Foreskin melanocyte (primary cell): ENCODE measurements at places on chromosomes 16 and 17.

GRCh38 chr17:72978593-72979218 lies 113.8 kb downstream of the SLC39A11 start:
- no peak for DNase-seq

- peak; percentile 91 for DNase-seq
These were observed 941 bp upstream of the FBXL20 start for GRCh38 chr17:39402244-39402889.

DNA sequence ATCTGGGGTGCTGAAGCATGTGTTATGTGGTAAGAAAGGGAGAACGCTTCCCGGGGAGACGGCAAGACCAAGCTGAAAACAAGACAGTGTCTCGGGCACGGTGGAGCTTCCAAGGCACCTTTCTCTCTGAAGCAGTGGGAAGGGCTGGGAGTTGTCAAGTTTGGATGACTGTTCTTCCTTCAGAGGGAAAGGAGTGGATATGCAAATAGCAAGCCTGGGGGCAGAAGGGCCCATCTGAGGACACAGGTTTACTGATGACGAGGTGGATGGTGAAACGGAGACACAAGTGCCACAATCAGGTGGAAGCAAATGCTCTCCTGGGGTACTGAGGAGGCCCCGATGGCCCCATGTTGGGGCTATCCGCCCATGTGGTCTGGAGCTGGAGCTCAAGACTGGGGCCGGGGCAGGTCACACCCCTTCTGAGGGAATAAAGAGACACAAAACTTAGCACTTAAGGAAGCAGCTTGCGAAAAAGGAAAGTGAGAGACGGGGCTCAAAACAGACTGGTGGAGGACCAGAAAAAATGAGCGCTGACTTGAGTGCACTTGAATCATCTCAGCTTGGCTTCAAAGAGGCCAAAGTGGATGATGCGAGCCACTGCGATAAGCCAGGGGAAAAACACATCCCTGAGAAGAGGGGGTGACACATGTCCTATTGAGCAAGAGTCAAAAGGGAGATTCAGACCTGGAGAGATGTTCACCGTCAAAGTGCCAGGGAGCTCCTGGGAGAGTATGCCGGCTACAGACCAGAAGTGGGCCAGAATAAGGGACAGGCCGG lies 34.8 kb upstream of the MTSS2 start:
- no peak for DNase-seq

DNA sequence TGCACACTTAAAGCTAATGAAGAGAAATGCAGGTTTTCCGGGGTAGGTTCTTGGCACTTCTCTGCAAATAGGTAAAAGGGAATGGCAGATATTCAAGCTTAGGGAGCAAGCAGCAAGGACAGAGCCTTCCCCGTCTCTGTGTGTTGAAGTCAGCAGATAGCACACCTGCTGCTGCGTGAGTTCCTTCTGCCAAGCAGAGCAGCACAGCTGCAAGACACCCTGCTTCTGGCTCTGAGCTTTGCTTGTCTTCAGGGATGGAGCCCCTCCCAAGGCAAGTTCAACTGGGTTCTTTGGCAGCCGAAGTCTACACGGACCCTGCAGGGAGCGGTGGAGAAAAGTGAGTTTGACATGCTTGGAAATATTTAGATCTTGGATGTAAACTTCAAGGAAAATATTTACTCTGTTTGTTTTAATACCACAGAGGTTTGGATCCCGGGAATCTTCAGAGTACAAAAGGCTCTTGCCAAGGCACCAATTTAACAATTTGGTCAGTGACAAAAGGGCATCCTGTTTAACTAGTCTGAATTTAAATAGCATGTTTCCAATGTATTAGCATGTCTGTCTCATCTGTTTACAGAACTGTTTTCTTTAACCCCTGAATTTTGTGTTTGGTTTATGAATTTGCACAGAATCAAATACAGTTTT lies 113.4 kb upstream of the KCNJ16 start:
- no peak for DNase-seq

GRCh38 chr16:47983999-47984580 lies 171.7 kb downstream of the ABCC12 start:
- no peak for DNase-seq

DNA sequence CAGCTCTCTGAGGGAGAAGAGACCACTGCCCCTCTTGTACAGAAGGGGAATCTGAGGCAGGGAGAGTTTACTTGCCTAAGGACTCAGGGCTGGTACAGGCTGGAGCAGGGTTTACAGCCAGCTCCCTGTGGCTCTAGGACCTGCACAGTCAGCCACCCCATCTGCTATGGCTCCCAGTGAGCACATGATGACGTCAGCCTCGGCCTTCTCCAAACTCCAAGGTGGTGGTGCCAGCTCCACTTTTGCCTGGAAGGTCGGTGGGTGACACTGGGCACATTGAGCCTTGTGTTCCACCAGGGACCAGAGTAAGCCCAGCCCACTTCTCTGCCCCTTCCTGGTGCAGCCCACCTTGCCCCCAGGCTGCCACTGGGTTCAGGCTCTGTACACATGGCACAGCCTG lies 202.2 kb downstream of the ENGASE start:
- no peak for DNase-seq

GRCh38 chr16:6771956-6772355 lies 560.7 kb upstream of the RBFOX1 start:
- DNase-seq: no peak

DNA sequence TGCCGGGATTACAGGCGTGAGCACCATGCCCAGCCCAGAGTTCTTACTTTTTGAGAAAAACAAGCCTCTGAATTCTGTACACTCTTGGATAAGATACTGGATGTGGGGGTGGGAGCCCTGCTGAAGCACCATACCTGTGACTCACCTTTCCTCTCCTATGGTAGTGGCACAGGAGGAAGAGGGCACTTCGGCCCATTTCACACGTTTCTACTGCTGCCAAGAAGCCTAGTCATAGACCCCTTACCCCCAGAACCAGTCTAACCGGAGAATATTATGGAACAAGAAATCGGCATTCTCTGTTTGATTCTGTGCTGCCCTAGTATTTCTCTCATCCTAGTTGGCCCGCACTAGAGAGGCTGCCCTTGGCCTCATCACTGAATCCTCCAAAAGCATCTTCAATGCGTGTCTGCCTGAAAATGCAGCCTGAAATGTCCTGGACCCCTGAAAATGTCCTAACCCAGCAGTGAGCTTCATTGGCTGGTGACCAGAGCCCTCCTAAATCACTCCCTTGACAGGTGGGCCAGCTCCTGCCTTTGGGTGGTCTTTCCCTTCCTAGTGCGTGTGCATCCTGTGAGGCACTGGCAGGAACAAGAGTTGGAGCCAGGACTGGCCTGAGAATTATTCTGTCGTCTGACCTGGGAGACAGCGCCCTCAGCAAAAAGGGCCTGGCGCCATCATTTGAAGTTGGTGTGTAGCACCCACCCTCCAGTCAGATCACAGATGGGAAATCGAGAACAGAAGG lies 37.9 kb downstream of the NDEL1 start:
- DNase-seq: no peak

DNA sequence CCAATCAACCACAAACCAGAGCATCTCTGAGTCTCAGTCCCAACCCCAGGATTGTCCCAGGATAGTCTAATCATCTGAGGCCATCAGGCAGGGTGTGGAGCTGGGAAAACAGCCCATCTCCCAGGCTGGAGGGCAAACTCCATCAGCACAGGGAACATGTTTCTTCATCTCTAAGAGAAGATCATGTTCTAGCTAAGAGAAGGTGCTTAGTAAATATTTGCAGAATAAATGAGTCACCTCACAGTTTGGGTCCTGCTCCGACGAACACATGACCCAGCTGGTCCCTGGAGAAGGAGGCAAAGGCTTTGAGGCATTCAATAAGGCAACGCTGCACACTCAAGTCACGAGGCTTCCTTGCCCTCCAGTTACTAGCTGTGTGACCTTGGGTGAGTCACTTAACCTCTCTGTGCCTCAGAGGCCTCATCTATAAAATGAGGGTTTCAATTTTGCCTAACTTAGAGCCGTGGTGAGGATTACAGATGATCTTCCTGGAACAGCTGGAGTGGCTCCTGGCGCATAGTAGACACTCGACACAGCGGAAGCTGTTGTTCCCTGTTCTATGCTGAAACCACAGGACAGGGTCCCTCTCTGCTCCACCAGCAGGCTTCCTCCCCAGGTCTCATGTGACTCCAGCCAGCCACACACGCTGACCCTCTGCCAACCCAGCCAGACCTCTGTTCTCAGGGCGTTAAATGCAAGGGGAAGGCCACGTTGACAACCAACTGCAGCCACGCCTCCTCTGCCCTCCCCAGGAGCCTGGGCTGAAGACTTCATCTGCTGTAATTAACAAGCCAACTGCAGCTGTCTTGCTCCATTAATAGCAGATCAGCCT lies 10.3 kb upstream of the RPL38 start:
- no peak for DNase-seq

- DNase-seq: no peak
These were observed 8.7 kb downstream of the CAMTA2 start for GRCh38 chr17:4978726-4979125.

- DNase-seq: no peak
These were observed 1.6 kb downstream of the MYL4 start for GRCh38 chr17:47210779-47211178.

DNA sequence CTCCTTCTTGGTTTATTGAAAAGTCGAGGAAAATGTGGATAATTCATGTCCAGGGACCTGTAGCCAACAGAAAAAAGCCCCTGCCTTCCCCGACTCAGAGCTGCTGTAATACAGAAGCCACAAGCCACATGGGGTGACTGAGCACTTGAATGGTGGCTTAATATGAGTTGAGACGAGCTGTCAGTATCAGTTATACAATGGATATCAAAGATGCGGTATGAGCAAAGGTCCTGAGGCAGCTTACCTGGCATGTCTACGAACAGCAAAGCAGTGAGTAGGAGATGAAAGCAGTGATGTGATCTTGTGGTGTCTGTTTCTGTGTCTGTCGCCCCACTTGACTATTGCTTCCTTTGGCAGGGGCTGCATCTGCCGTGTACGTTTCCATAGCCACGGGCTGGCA lies 12.2 kb upstream of the RMI2 start:
- DNase-seq: no peak

DNA sequence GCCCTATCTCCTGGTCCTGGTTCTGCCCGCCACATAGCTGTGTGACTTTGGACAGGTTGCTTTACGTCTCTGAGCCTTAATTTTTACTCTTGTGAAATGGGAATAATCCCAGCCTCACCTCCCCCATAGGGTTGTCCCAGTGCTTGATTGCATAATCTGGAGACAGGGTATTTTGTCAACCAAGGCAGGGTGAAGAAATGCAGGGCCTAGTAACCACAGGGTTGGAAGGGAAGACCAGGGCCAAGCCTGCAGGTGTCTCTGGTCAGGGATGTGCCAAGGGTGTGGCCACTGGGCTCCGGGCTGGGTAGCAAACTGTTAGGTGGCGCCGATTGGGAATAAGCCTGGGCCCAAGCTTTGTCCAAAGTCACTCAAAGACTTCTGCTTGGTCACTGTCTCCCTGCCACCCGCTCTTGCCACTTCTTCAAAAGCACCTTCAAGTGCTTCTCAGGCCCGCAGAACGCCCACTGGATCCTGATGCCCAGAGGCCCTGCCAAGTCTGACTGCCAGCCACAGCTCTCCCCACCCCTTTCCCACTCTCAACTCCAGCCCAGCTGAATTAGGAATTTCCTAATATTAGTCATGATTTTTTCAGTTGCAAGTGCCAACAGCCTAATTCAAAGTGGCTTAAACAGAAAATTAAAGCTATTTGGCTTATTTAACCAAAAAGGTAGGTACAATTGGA lies 20.6 kb upstream of the COL1A1 start:
- no peak for DNase-seq

GRCh38 chr16:52453644-52454043 lies 93.3 kb downstream of the TOX3 start:
- DNase-seq: no peak

GRCh38 chr17:34276826-34277225 lies 6.8 kb downstream of the CCL7 start:
- no peak for DNase-seq

- DNase-seq: no peak
These were observed 14.1 kb downstream of the RAD51C start for GRCh38 chr17:58706351-58707140.

DNA sequence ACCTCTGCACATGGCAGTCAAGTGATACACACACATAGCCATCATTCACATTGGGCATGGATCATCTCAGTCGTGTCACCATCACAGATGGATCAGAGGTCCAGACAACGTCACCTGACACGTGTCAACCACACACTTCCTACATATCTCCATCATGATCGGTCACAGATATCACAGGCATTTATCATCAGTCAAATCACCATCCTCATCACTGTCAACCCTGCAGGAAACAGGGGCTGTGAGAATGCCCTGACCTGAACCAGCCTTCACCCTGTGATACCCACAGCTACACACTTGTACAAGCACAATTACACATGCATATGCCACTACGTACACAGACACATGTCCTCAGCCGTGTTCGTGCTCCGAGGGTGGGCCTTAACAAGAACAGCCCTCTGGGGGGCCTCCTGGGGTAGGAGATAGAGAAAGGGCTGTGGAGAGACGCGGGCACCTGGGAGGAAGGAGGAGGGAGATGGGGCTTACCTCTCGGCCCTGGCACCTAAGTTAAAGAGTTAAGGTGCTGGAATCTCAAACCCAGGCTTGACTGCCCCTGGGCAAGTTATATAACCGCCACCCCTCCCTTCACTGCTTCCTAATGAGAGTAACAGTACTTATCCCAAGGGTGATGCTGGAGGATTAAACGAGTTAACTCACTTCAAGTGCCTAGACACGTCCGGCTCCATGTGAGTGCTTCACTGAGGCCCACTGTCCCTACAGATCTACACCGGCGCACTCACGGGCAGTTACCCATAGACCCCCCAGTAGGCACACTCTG lies 1.1 kb downstream of the SLC12A4 start:
- no peak for DNase-seq

DNA sequence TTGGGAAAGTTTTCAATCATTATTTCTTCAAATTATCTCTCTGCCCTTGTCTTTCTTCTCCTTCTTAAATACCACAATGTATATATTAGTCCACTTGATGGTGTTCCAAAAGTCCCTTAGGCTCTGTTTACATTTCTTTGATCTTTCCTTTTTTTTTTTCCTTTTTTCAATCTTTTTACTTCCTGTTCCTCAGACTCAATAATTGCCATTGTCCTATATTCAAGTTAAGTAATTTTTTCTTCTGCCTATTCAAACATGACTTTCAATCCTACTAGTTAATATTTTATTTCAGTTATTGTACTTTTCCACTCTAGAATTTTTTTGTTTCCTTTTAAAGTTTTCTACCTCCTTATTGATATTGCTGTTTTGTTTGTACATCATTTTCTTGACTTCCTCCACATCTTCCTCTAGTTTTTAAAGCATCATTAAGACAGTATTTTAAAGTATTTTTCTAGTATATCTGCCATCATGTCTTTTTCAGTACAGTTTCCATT lies 15.8 kb upstream of the UQCRC2 start:
- peak; percentile 22 for DNase-seq
